ENCODE measurements at places on chromosomes 6 and 20.

- no peak for DNase-seq
Observed at GRCh38 chr20:17620371-17621228, 50.7 kb downstream of the DSTN start.

- no peak for DNase-seq
Observed at GRCh38 chr6:136592930-136593673, 42.9 kb upstream of the MAP7 start.

GRCh38 chr6:107473660-107474059, 14.3 kb upstream of the PDSS2 start:
- DNase-seq, result no peak

- DNase-seq, result no peak
Observed at GRCh38 chr20:4193069-4193452, 177.7 kb upstream of the RNF24 start.

GRCh38 chr6:47112317-47112716, 70.2 kb upstream of the ADGRF1 start:
- no peak for DNase-seq

- no peak for DNase-seq
Observed at GRCh38 chr6:30411515-30412207, 66.7 kb downstream of the RPP21 start.

GRCh38 chr6:114304304-114304887, 38.4 kb downstream of the HS3ST5 start:
- DNase-seq, result no peak

GRCh38 chr6:20711518-20711917, 177.3 kb downstream of the CDKAL1 start:
- DNase-seq, result no peak

DNA sequence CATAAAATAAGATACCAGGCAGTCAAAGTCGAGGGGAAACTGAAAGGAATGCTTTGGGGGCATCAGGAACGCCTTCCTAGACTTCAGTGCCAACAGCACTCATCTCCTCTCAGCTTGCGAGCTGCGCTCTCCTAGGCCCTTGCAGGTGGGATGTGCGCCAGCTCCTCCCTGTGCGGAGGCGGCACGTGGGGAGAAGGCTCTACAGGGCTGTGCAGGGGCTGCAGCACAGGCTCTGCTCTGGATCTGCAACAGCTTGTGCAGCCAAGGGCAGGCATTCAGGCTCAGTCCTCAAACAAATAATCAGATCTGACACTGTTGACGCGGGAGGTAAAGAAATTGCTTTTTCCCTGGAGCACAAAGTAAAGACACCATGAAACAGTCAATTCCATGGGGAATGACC, 144.8 kb downstream of the TTLL2 start:
- DNase-seq, result no peak

DNA sequence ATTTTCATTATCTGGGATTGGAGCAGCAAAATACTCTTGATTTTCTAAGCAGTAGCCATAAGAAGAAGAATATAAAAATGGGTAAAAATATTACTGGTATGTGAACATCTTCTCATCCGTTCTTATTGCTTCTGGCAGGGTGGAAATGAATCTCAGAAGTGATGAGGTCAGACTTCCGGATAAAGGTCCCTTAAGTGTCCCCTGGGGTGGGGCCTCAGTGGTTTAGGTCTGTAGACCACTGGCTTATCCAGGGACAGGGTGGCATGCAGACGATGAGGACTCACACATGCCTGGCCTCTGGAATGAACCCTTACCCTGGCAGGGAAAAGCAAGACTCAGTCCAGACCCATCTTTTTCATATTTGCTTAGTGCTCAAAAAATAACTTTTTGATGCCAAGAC, 143.3 kb downstream of the UST start:
- DNase-seq, result no peak

DNA sequence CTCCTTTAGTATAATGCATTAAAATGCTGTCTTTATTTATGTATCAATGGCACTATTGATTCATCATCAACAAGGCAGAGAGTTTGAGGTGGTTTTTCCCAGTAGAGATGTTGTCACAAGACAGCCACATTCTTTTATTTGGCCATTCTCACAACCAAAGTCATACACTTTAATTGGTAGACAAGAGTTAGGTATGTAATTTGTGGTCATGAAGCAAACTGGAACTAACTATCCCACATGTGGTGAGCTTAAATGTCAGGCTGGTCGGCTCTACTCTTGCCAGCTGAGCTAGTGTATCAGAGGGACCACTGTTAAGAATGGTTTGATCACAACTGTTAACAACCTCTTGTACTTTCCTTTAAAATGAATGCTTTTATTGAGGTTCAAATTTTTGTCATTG, 714.6 kb downstream of the CD109 start:
- DNase-seq, result no peak

GRCh38 chr6:88573561-88573960, 389.9 kb downstream of the RNGTT start:
- no peak for DNase-seq

DNA sequence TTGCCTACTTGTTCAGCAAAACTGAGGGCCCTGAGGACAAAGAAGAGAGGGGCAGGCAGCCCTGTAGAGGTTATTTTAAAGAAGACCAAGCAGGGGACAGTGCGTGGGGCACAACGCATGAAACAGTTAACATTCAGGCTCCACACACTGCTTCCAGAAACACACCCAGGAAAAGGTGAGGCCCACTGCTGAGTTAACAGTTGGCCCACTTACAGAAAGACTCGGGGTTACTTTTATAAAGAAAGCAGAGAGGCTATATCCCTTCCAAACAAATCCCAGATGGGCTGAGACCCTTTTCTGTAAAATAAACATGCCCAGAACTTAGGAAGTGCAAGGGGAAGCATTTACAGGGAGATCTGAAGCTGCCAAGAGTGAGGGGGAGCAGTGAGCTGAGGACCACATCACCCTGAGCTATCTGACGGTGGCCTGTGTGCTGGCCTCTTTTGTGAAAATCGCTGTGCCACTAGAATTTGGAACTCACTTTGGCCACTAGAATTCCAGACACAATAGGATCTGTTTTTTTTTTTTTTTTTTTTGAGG, 49.8 kb upstream of the SSTR4 start:
- no peak for DNase-seq

DNA sequence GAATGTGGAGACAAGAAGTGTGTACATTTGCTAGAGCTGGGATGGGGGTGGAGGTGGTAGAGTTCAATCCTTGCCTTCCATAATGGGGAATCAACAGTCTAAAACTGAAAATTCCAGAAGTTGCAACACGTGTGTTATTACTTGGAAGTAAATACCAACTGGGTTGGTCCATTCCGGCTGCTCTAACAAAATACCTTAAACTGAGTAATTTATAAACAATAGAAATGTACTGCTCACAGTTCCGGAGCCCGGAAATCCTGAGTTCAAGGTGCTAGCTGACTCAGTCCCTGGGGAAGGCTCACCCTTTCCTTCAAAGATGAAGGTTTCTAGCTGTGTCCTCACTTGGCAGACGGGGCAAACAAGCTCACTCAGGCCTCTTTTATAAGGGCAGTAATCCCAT, 59.0 kb downstream of the RIN2 start:
- DNase-seq, result no peak

DNA sequence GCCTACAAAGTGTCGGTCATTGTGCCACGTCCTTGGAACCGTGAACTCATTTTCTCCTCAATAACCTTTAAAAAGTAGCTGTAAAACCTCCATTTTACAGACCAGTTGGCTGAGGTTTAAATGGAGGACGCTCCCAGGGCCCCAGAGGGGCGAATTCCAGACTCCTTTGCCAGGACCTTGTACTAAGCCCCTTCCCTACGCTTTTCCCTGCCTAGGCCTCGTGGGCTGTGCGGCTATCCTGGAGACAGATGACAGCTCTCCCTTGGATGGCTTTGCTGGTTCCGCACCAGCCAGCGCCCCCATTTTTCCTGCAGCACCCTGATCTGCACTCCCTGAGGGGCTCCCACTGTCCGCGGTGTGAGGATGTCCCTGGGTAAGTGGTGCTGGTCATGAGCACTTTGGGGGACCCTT, 12.1 kb upstream of the SNHG17 start:
- no peak for DNase-seq

DNA sequence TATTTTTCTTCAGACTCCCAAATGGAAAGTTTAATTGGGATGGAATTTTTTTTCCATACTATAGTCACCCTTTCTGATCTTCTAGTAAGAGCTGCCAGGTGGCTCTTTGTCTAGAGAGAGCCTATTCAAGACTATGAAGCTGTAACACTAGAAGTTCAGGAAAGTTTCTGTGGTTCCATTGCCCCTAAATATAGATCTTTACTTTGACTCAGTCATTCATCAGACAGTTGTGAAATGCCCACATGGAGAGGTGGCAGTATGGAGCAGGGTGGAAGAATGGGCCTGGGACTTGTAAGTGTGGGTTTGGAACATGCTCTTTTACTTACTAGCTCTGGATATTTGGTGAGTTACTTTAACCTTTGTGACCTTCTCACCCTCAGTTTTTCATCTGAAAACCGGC, 87.8 kb downstream of the CTNNBL1 start:
- DNase-seq, result no peak

DNA sequence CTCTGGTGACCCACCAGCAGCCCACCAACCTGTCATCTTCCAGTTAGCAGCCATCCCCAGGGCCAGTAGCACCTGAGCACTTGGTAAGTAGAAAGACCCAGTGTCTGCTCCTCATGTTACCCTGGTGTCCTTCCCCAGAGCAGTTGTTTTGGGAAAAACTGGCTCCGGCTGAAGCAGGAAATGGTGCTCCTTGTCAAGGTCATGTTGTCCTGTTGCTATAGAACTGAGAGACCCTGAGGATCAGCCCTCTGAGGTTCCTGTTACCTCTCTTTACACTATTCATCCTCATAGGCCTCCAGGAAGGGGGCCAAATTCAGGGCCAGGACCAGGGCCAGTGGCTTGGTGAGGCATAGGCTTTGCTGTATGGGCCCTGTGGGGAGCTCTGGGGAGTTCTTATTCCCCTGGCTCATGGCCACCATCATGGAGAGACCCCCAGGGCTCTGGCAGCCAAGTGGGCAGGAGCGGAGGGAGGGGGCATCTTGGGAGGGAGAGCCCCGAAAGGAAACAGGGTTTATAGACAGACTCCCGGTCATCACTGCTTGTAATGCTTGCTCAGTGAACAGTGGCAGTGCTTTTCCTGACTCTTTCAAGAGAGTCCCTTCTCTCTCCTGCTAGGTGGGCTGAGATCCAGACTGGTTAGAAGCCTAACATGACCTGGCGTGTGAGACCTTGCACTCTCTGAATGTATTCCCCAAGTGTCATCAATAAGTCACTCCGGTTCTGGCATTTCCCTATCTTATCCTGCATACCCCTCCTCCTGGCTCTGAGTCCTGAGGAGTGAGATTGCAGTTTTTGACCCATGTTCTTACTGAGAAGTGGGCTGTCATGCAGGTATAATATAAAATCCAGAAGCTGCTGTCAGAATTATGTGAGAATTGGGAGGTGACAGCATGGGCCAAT, 50.7 kb downstream of the PPARD start:
- DNase-seq, result no peak

DNA sequence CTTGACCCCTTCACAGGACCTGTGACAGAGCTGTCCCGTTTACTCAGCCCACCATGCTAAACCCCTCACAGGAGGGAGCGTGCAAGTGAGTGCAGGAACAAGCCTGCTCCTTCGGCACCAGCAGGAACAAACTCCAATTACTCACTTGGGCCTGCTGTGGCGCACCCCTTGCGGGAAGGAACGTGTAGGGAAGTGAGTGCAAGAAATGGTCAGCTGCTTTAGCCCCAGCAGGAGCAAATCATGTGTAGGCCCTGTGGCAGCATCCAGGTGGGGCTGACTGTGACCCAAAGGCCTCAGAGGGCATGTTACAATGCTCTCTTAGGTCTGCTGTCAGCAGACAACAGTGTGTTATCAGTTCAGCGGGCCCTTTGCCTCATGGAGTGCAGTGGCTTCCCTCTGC, 574.4 kb downstream of the PRKN start:
- DNase-seq, result no peak

- DNase-seq, result no peak
Observed at GRCh38 chr20:4836473-4836872, 114.8 kb downstream of the PRND start.

- no peak for DNase-seq
Observed at GRCh38 chr6:109450801-109451200, 4.8 kb downstream of the MICAL1 start.

Data from cortex of kidney (tissue), 1 donor.